RWPE2 (cell line): ENCODE measurements at places on chromosomes 3 and 15.

DNA sequence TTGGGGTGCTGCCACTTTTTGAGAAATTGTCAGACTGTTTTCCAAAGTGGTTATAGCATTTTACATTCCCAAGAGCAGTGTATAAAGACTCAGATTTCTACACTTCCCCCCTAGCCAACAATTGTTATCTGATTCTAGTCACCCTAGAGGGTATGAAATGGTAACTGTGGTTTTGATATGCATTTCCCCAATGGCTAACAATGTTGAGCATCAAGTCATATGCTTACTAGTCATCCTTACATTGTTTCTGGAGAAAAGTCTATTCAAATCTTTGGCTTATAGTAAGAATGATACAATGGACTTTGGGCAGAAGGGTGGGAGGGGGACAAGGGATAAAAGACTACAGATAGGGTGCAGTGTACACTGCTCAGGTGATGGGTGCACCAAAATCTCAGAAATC, 73.3 kb downstream of the CSNK1G1 start:
- DNase-seq: no peak

DNA sequence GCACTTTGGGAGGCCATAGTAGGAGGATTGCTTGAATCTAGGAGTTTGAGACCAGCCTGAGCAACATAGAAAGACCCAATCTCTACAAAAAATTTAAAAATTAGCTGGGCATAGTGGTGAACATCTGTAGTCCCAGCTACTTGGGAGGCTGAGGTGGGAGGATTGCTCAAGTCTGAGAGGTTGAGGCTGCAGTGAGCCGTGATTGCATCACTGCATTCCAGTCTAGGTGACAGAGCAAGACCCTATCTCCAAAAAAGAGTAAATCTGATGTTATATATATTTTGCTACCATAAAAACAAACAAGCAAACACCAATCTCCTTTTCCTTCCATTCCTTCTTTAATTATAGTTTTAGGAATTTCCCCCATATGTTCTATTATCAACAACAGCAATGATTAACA, 74.2 kb upstream of the RNU6-1 start:
- no peak for DNase-seq

DNA sequence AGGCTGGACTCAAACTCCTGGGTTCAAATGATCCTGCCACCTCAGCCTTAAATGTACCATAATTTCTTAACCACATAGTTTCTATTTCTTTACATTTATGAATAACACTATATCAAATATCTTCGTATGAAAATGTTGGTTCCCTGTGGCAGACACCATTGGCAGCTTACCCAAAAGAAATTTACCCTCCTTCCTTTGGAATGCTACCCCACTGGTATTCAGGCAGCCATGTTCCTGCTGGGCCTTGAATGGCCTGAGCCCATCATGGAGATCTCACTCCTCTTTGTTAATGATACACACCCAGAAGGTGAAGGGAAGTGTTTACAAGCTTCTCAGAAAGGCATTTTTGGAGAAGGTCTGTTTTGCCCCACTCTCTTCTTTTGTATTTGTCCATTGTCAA, 94.3 kb upstream of the RNF7 start:
- no peak for DNase-seq

- DNase-seq: no peak
These were observed 199.6 kb downstream of the SHOX2 start for GRCh38 chr3:157906627-157907026.

- no peak for DNase-seq
These were observed 613.6 kb downstream of the CADM2 start for GRCh38 chr3:85572426-85572825.

DNA sequence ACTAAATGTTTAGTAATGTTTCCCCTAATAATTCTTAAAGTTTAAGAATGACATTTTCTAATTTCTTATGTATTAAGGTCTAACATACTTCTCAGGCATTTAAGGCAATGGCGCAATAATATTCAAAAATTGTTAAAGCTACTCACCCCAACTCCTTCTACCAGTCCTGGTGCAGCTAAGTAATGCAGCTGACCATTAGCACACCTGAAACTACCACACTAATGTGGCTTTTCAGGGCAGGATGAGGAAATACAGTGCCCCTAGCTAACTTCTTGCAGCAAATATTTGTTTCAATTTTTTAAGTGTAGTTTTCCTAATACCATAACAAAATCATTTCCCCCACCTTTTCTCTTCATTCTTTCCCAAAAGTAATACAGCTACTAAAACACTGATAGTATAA, 827.7 kb downstream of the FHIT start:
- no peak for DNase-seq

DNA sequence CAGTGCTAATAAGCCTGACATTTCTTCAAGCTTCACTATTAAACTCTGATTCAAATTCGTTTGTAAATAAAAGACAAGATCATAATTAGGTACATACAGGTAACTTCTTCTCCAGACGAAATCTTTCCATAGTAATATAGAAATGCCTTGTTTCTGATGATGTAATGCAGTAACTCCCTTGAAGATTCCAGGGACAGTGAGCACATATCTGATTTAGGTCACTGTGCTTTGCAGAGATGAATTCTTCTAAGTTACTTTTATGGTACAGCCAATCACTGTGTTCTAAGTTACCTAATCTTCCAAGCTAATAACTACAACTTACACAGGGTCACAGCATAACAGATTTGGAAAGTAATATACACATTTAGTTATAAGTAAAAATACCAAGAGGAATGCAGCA, 27.6 kb downstream of the SLC4A7 start:
- no peak for DNase-seq

DNA sequence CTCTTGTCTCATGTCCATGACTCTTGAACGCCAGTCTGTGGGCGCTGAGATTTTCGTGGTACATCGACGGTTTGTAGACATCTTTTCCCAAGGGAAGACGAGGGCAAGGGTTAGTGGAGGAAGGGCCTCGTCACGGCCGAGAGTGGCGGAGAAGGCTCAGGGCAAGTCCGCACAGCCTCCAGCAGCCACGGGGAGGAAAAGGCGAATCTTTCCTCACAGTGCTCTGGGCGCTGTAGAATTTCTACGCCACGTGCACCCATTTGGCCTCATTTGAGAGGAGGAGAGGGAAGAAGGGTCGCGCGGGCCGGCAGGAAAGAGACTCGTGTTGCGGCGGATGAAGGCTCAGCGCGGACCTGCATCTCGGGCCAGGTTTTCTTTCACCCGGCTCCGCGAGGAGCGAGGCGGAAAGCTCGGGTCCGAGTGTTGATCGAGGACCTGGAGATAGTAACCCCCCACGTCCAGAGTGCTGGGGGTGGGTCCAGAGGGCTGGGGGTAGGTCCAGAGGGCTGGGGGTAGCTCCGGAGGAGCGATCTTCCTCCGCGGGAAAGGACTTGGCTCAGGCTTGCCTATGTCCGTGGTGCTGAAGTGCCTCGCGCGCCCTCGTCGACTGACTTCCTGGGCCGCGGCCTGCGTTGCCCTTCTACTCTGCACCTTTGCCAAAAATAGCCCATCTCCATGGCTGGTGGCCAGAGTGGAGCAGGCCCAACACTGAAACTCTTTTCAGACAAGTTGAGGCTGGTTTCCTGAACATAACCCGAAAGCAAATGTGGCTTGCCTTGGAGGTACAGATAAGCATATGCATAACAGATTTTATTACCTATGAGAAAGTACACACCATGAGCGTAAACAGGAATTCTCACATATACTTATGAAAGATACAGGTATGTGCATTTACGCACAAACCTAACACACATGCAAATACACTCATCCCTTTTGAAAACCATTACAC, 1.1 kb downstream of the SLC35G2 start:
- DNase-seq: peak; percentile 61

- DNase-seq: no peak
These were observed 15.2 kb downstream of the LOXL1 start for GRCh38 chr15:73941449-73941848.

DNA sequence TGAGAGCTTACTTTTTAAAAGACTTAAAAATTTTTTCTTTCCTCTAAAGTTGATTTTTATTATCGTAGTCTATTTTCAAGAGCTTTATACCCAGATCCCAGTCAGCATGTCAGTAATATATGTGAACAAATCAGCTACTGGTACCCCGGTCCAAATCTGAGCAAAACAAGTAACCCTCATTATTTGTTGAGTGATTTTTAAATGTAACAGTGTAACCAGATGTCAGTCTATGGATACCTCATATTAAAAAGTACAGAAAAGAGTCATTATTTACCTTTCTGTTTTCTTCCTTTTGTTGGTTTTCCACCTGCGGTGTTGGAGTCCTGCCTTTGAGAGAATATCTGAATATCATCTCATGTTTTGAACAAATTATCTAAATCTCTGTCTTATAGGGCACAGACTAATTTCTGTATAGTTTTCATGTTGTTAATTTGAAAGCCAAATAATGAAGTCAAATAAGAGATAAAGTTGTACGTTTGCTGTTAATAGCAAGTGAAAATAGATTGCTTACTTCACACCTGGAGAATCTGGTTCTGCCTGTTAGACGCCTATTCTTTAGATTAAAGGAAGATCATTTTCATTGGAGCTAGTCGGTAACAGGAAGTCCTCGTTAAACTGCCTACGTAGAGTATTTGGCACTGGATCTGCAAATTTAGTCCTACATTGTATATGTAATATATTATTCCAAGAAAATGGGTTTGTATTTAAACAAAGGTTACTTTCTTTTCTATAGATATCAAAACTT, at the start of gene STX19:
TSS of gene STX19 (minus strand) at position 505 of the 745 bp plus-strand sequence. CDS start 13,328 bp downstream, outside the sequence.
- no peak for DNase-seq

DNA sequence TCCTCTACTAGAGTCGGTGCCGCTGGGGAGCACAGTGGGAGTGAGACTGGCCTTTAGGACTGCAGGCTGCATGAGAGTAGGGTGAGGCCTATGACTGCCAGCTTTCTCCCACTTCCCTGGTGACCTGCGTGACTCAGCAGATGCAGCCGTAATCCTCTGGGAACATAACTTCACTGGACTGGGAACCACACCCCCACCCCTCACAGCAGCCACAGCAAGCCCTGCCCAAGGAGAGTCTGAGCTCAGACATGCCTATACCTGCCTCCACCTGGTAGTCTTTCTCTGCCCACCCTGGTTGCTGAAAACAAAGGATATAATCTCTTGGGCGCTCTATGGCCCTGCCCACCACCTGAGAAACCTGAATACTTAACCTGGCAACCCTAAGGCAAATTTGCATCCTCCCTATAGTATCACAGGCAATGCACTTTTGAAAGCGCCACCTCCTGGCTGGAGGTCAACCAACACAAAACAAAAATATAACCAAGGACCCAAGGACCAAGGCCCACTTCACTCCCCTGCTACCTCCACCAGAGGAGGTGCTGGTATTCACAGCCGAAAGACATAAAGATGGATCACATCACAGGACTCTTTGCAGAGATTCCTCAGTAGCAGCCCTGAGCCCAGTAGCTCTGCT, 308.9 kb downstream of the CTNNB1 start:
- DNase-seq: peak; percentile 75

DNA sequence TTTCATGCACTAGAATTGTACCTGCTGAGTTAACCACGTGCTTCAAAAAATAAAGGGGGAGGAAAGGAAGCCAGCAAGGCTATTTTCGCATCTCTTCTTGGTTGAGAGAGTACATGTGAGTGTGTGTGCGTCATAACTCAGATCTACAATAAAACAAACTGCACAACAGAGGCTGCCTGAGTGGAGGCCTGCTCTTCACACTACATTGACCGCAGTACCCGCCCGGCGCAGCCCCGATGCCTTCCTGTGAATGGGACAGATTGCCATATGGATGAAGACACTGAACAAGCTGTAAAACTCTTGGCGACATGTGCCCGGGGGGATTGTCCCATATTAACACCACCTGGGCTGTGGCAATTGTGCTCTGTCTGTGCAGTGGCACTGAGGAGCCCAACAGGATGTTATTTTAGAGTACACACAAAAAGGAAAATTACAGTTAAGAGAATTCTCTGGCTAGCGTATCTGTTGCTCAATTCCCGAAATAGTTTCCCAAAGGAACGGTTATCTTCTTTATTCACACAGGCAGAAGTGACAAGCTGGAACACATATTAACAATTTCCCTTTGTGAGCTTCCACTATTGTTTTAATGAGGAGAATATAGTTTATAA, 551.5 kb downstream of the FOXP1 start:
- no peak for DNase-seq

- no peak for DNase-seq
These were observed 293.8 kb downstream of the ROBO1 start for GRCh38 chr3:79473993-79474392.

DNA sequence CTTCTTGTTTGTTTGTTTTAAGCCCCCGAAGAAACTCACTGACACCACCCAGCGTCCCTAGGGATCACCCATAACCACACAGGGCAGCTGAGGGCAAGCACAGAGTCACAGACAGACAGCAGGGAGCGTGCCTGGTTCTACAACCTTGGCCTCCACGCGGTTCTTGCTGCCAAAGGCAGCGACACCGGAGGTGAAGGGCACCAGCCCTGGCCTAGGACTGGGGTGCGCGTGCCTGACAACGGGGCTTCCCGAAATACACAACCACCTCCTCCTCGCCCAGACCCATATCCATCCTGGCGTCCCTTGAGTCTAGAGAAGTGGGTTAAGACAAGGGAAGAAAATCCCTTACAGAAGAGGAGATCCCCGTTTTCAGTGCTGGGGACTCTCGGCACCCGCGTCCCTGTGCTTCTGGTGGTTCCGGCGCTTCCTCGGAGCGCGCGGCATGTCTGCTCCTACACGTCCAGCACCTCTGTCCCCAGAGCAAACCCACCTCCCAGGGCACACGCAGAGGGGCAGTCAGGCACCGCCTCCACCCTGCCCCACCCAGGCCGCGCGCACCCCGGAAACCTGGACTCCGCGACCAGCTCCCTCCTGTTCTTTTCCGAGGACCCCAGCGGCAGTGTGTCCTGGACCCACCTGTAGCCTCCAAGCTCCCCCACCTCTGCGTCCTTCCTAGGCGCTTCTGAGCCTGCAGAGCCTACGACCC, 911 bp downstream of the RFTN1 start:
- DNase-seq: no peak

DNA sequence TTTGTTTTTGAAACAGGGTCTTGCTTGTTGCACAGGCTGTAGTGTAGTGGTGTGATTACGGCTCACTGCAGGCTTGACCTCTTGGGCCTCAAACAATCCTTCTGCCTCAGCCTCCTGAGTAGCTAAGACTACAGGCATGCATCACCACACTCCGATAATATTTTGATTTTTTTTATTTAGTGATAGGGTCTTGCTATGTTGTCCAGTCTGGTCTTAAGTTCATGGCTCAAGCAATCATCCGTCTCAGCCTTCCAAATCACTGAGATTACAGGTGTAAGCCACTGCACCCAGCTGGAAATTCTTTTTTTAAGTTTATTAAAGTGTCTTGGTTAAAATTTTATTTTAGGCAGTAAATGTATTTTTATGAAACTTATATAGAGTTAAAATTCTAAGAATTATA, 32.2 kb upstream of the RAP2B start:
- DNase-seq: no peak

GRCh38 chr3:139629033-139629432, 48.7 kb downstream of the NMNAT3 start:
- DNase-seq: no peak

- DNase-seq: peak; percentile 64
These were observed 136.8 kb upstream of the CCDC54 start for GRCh38 chr3:107240183-107241091.

GRCh38 chr3:142215106-142215505, 10.3 kb downstream of the GK5 start:
- no peak for DNase-seq
